GM23248 (cell line): ENCODE measurements at places on chromosomes 1 and 21. TPM values are rescaled to one million over a fixed set of nuclear protein-coding genes. Genes with fewer than 3 reads are reported as not detected.

The HHIPL2 gene
- 0.71 and 1.3 TPM in 2 replicates for polyA plus RNA-seq

DNA sequence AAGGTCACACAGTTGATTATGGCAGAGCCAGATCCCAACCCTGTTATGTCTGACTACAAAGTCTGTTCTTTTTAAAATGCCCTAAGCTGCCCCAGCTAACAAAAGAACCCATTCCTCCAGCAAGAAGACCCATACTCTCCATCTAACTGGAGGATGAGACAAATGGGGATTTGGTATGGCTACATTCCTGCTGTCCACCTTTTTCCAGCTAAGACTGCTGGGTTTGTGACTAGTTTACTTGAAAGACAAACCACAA, 112.8 kb downstream of the KIAA0319L start:
- DNase-seq: no peak

DNA sequence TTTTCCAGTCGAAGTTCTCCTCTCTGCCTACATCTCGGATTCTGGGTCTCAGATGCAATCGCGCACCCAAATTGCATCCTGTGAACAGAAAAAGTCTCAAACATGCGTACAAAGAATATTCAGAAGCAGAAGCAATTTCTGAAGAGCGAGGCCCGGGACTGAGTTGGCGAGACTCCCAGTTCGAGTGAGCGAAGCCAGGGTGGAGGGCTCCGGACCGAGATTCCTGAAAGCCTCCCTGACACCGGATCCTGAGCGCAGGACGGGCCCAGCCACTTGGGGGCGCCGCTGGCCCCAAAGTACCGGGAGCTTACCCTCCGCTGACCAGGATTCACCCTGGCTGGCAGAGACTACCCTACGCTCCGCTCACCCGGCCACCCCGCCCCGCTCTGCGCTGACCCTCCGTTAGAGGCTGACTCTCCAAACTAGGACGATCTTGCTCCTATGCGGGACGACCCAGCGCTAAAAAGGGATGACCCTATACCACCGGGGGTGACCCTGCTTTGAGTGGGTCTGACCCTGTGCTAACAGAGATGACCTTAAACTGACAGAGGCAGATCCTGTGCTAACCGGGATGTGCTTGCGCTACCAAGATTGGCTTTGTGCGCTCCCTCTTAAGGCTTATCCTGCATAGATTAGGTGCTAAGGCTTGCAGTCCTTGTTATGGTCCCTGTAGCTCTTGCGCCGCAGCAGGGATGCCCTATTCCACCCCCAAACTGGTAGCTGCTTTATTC, 12.1 kb downstream of the FOXD2 start:
- DNase-seq: peak; percentile 30

DNA sequence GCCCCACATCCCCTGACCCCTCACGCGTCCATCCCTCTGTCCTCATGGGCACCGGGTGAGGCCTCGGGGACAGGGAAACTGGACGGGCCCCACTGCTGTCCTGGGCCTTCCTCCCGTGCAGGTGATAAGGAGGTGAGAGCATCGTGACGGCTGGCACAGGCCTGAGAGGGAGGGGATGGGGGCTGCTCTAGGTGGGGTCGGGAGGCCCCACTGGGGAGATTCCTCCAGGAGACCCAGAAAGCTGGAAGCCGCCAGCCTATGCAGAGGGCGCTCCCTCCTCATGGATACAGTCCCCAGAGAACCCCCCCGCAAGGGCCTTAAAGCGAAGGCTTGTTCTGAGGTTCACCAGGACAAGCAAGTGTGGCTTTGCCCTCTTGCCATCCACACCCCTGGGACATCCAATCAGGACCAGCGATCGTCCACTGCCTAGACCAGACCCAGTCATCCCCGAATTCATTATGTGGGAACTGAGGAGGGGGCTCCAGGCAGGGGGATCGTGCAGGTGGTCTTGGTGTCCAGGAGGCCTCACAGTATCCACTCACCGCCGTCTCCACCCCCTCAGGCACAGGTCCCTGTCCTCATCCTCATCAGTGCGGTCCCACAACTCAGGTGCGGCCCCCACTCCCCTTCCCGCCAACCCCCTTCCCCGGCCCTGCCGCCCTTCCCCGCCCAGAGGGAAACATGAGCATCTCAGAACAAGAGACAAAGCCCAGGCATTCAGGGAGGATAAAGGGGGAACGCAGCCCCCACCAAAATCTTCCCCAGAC, 45.3 kb upstream of the COL18A1 start:
- no peak for DNase-seq

GRCh38 chr1:244896550-244896949, 32.2 kb upstream of the HNRNPU start:
- DNase-seq: peak; percentile 59

GRCh38 chr1:100440075-100440809, 87.9 kb downstream of the CDC14A start:
- no peak for DNase-seq

DNA sequence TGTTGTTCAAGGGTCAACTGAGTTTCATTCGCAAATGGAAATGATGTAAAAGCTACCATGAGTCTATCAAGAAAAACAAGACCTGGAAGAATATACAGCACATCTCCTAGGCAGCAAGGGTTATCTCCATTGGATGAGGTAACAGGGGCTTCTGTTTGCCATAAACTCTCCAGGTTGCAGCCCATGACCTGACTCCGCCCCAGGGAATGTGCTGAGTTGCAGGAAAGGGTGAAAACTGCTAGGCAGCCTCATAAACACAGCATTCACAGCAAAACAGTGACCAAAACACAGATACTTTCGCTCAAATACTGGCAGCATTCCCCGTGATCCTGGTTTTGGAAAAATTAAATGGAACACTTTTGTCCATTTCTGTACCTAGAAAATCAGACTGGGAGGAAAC, 20.2 kb upstream of the ACTA1 start:
- no peak for DNase-seq

GRCh38 chr1:67159233-67159632, 7.0 kb upstream of the IL23R start:
- DNase-seq: peak; percentile 12

- DNase-seq: peak; percentile 52
These were observed 54.3 kb downstream of the RPS6KA1 start for GRCh38 chr1:26583646-26584485.
